Activated T-cell treated with anti-CD3 and anti-CD28 coated beads, Interleukin-2, amount 50 U/mL, for 24 hours (primary cell): ENCODE measurements at places on chromosomes 2 and 18.
A peak's percentile ranks its signal among the peaks of the same experiment; 100 is the strongest.

GRCh38 chr2:64374686-64375085 is 79.3 kb upstream of the LGALSL start:
- DNase-seq, result no peak

DNA sequence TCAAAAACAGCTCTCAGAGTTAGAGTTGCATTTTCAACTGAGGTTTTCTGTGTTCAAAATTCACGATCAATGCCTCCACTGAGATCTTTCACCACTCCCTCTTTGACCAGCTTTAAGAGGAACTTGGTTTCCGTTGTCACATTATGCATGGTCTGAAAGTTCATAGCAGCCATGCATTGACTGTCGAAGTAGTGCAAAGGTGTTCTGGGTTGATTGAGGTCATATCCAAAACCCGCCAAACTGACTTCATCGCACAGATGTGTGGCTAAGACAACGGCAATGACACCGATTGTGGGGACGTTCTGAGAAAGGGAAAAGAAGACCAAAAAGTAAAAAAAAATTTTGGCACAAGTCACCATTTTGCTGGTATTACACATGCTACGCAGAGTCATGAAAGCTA is 48.7 kb downstream of the ST3GAL5 start:
- no peak for DNase-seq

- DNase-seq, result no peak
Observed at GRCh38 chr18:79366177-79367094, 29.3 kb upstream of the NFATC1 start.

- DNase-seq, result no peak
Observed at GRCh38 chr2:131058920-131059319, 34.3 kb downstream of the FAM168B start.

- DNase-seq, result no peak
Observed at GRCh38 chr2:239130041-239130440, 270.8 kb downstream of the HDAC4 start.

DNA sequence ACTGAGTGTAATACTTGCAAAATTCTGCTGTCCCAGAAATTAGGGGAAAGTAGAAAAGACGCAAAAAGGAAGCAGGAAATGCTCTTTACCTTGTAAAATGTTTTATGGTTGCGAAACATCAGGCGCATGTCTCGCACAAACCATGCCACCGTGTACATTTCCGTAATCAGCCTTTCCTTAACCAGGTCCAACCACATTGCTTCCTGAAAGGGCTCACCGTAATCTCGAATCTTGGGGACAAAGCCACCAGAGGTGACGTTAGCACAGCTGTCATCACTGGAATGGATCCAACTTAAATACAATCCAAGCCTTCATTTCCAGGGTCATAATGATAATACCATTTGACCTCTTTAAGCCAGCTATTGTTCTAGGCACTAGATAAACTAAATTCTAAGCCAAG is 49.3 kb downstream of the SP110 start:
- no peak for DNase-seq

DNA sequence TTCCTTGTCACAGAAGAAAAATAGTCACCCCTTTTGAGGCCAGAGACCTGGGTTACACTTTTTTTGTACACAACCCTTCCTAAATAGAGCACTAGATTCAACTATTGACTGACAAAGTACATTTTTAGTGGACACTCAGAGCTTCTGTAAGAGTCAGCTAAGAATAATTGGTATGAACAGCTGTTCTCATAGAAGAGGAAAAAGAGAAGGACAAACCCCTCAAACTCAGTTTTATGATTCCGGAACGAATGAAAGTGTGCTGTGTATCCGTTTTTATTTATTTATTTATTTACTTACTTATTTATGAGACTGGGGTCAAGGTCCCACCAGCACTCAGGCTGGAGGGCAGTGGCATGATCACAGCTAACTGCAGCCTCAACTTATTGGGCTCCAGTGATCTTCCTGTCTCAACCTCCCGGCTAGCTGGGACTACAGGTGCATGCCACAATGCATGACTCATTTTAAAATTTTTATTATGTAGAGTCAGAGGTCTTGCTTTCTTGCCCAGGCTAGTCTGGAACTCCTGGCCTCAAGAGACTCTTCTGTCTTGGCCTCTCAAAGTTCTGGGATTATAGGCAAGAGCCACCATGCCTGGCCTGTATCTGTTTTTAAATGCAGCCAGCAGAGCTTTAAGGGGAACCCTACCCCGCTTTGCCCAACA is 36.0 kb upstream of the FZD5 start:
- no peak for DNase-seq

GRCh38 chr18:21112543-21113105 is 1.0 kb upstream of the ROCK1 start:
- no peak for DNase-seq

GRCh38 chr2:119888680-119889079 is 124.2 kb upstream of the EPB41L5 start:
- DNase-seq, result no peak

GRCh38 chr2:151973013-151973900 is 125.6 kb downstream of the CACNB4 start:
- no peak for DNase-seq

- no peak for DNase-seq
Observed at GRCh38 chr2:225428360-225428759, 28.9 kb downstream of the NYAP2 start.

DNA sequence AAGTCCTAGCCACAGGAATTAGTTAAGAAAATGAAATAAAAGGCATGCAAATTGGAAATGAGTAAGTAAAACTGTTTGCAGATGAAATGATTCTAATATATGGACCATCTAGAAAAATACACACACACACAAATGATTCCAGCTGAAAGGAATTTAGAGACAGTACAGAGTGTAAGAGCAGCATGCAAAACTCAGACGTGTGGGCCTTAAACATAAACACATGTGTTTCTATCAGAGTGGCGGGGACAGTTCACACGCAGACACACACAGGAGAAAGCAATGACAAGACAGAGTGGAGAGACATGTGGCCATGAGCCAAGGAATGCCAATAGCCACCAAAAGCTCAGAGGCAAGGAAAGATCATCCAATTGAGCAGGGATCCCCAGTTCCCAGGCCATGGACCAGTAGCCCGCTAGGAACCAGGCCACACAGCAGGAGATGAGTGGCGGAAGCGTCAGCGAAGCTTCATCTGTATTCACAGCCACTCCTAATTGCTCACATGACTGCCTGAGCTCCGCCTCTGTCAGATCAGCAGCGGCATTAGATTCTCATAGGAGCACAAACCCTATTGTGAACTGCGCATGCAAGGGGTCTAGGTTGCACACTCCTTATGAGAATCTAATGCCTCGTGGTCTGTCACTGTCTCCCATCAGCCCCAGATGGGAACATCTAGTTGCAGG is 155.4 kb downstream of the ARL4C start:
- no peak for DNase-seq

DNA sequence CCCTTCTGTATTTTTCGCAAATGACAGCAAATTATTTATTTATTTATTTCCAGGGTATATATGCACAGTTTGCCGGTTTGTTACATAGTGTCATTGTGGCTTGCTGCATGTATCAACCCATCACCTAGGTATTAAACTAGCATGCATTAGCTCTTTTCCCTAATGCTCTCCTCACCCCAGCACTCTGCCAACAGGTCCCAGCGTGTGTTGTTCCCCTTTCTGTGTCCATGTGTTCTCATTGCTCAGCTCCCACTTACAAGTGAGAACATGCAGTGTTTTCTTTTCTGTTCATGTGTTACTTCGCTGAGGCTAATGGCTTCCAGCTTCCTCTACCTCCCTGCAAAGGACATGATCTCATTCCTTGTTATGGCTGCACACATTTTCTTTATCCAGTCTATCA is 592.3 kb downstream of the TRIB2 start:
- no peak for DNase-seq

GRCh38 chr2:162244541-162245031 is 1.3 kb upstream of the FAP start:
- no peak for DNase-seq

DNA sequence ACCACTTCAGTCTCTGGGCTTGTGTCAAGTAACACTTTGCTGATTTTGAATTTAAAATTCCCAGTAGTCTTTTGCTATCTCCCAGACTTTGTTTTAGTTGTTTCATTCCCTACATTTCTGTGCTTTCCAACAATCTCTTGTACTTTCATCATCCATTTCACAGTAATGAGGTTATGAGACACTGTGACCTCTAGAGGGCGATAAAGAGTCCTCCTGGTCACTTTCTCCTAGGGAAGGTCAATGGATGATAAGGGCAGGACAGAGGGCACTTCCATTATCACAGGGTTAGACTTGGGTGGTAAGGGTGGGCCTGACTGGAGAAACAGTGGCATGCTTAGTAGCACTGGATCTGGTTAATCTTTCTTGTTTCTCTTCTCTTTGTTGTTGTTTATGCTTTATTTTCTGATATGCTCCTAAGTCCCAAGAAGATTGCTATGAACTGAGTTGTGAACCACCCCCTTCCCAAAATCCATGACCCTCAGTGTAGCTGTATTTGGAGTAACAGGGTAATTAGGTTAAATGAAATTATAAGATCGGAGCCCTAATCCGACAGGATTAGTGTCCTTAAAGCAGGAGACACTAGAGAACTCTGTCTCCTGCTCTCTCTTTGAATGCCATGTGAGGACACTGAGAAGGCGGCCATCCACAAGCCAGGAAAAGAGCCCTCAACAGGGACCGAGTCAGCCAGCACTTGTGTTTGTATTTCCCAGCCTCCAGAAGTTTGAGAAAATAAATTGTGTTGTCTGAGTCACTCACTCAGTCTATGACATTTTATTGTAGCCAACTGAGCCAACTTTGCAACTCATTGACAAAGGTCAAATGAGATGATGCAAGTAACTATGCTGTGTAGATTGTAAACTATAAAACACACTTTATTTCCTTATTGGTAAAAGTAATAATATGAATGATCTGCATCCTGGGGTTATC is 779.2 kb downstream of the CNTNAP5 start:
- DNase-seq, result no peak

DNA sequence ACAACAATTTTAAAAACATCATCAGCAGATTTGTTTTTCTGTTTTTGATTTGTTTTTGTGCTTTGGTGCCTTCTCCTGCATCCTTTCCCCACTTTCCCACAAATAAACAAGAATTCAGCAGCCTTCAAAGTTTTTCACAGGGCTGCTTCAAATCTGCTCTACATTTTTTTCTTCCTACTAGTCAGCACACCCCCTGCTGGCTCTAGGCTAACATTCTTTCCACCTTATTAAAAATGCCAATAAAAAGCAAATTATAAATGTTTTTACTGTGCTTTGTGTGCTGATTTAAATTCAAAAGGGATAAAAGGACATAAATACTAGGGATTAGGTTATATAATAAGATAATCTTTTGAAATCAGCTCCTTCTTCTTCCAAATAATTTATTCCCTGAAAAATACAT is 6.2 kb upstream of the CNTNAP5 start:
- no peak for DNase-seq

GRCh38 chr2:231110551-231110950 is 14.3 kb downstream of the HTR2B start:
- DNase-seq, result no peak

GRCh38 chr18:45355944-45356520 is 259.2 kb upstream of the SLC14A2 start:
- DNase-seq, result no peak

DNA sequence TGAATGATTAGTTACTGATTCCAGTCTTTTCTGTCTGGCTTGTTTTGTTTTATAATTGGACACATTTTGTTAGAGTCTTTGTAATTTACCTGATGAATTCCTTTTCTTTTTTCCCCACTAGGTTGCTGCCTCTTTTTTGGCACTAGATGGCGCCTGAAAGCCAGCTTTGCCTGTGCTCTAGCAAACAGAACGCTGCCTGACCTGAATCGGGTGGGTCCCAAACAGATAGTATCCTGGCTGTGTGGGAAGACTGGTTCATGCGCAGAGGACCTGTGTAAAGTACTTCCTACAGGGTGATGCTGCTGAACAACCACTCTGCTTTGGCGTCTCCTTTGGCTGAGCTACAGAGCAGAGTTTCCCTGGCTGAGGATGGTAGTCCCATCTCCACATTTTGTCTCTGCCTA is 288.2 kb downstream of the IKZF2 start:
- peak; percentile 42 for DNase-seq

- no peak for DNase-seq
Observed at GRCh38 chr2:119389615-119390306, 23.0 kb downstream of the DBI start.

- DNase-seq, result no peak
Observed at GRCh38 chr2:36952748-36953197, 13.6 kb downstream of the STRN start.
